ENCODE measurements at places on chromosomes 7 and 10.

GRCh38 chr7:106568002-106568679 is 92.8 kb downstream of the CCDC71L start:
- DNase-seq, result no peak

DNA sequence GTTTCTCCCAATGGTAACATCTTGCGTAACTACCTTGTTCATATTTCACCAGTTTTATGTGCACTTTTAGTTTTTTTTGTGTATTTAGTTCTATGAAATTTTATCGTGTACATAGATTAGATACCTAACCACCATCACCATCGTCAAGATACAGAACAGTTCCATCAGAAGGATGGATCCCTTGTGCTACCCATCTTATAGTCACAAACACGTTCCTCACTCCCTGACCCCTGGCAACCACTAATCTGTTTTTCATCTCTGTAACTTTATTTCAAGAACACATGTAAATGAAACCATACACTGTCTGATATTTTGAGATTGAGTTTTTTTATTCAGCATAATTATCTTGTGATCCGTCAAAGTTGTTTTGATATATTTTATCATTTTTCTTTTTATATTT is 29.9 kb downstream of the FANK1 start:
- no peak for DNase-seq

- no peak for DNase-seq
Measured at GRCh38 chr10:114220281-114220680, 18.8 kb upstream of the VWA2 start.

DNA sequence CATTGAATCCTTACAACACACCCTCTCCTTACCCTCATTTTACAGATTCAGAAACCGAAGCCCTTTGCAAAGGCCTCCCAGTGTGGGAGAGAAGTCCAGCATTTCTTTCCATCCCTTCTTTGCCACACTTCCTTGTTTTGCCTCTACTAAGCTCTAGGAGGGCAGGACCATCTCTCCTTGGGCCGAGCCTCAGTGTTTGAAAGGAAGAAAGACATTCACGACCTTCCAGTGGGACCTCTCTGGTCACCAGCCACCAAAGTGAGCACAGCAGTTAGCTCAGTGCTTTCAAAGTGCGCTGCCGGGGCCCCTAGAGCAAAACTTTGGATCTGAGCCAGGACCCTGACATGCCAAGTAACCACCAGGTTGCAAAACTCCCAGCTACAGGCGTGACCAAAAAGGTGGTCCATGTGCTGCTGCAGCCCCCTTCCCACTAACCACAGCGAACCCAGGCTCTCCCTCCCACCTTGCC is 12.4 kb downstream of the CTBP2 start:
- no peak for DNase-seq

DNA sequence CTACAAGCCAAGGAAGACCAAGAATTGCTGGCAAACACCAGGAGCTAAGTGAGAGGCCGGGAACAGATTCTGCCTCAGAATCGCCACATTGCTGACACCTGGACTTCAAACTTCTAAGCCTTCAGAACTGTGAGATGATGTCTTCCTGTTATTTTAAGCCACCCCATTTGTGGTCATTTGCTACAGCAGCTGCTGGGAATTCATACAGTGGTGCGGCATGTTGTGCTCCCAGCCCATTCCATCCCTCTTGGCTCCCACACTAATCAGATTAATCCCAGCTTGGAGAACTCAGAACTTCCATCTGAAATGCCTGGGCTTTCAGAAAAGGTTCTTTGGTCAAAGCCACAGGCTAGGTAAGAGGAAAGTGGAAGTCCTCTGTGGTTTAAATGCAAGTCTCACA is 24.9 kb downstream of the TCAF1 start:
- DNase-seq, result no peak

- no peak for DNase-seq
Measured at GRCh38 chr7:66088861-66089838, 13.5 kb downstream of the ASL start.

DNA sequence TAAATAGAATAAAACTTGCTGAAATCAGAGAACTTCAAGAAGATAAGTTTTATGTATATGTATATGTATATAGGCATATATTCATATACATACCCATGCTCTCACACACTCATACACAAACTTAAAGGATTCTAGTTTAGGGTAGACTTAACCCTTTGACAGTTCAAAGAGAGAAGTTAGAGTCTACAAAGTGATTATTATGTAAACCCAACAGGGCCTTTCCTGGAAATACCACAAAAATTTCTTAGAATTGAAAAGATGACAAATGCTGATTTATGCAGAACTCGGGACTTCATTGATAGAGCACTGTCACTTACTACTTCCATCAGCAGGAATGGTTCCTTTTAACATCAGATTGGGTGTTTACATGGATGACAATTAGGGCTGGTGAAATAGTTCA is 763.5 kb downstream of the AUTS2 start:
- no peak for DNase-seq

- DNase-seq, result peak; percentile 29
Measured at GRCh38 chr10:132961787-132962622, 19.6 kb upstream of the CFAP46 start.

- no peak for DNase-seq
Measured at GRCh38 chr10:25014579-25014978, 1.4 kb downstream of the ENKUR start.

GRCh38 chr7:47953822-47954221 is 5.6 kb upstream of the PKD1L1 start:
- no peak for DNase-seq

GRCh38 chr7:26309089-26309488 is 17.4 kb downstream of the SNX10 start:
- DNase-seq, result no peak

GRCh38 chr10:72736176-72736827 is 44.4 kb downstream of the MCU start:
- DNase-seq, result no peak

DNA sequence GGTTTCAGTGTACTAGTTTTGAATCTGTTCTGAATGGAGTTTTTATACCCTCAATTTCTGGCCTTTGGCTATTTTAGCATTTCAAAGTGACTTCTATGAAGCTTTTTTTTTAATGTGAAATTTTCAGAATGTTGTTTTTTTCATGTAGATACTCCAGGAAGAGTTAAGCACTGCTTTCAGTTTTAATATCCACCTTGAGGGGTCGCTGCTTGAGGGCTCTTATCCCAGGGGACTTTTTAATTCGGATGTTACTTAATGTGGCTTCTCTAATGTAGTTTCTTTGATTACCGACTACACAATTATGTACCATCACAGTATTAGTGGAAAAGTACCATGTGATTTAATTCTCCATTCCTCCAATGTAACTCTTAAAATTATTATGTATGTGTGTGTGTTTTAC is 5.2 kb downstream of the IFIT5 start:
- DNase-seq, result no peak

GRCh38 chr10:51137756-51138529 is 63.7 kb downstream of the PRKG1 start:
- no peak for DNase-seq

- DNase-seq, result no peak
Measured at GRCh38 chr10:129136074-129136473, 331.0 kb upstream of the MGMT start.

DNA sequence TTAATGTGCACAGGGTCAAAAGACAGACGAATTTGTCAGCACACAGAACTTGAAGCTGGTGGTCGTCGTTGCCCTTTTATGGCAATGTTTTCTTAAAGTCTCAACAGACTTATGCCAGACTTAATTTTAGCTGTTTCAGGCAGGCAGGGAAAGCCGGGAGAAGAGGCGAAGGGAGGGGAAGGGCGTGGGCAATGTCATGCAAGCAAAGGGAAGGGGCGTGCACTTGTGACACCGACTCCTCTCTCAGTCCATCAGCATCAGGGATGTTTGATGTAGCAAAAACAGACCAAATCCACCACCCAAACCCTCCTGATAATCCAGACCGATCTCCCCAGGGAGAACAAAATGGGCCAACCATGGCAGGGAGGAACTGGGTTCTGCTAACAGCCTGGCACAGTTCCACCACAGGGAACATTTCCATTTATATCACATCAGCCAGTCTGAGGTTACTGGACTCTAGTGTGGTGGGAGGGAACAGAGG is 118.1 kb upstream of the RHEB start:
- DNase-seq, result no peak

DNA sequence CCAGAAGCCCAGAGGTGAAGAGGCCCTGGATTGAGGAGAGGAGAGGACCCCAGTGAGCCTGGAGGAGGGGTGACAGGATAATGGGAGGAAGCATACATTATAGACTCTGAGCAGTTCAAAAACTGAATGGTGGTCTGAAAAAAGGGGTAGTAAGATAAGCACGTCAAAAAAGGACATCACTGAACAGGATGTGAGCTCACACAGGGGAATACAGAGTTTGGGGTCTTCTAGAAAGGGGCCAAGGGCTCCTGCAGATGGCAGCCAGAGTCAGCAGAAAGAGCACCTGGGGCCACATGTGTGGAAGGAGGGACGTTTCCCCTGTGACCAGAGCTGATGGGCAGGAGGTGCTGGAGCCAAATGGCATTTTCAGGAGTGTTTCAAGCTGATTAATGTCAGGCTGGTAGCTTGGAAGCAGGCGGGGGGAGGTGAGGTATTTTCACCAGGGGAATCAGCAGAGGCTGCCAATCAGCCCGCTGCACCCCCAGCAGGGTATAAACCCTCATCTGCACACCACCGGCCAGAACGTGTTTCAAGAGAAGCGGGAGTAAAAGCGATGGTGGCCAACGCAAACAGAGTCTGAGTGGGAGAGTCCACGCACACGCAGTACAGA is 85.8 kb downstream of the TNS3 start:
- DNase-seq, result no peak

DNA sequence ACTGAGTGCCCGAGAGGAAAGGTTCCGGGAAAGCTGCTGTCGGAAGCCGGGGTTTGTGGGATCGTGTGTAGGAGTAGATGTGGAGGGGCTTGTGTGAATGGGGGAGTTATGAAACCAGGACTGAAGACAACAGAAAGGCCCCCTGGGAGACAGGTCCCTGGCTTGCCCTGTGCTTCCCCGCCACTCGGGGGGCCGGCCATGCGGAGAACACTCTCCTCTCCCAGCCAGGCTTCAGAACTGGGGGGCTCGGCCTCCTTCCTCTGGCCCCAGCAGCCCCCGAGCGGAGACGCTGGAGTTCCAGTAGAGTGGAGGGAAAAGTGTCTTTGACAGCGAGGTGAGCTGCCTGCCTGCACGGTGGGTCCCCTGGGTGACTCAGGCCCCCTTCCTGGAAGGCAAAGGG is 185.0 kb downstream of the MGMT start:
- DNase-seq, result no peak

DNA sequence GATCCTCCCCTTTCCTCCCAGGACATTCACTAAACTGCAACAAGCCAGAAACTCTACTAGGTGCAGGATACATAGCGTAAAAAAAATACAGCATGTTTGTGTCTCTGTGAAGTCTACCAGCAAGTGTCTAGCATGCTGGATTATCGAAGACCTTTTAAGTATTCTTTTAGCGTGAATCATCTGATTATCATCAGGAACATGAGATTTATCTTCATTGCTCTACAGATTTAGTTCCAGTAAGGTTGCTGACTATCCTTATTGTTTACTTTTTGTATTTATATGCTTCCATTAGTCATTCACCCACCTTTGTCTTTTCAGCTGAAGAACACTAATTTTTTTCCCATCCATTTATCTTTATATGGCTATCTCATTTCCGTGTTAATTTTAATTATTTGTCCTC is 62.8 kb downstream of the PDZD8 start:
- no peak for DNase-seq

DNA sequence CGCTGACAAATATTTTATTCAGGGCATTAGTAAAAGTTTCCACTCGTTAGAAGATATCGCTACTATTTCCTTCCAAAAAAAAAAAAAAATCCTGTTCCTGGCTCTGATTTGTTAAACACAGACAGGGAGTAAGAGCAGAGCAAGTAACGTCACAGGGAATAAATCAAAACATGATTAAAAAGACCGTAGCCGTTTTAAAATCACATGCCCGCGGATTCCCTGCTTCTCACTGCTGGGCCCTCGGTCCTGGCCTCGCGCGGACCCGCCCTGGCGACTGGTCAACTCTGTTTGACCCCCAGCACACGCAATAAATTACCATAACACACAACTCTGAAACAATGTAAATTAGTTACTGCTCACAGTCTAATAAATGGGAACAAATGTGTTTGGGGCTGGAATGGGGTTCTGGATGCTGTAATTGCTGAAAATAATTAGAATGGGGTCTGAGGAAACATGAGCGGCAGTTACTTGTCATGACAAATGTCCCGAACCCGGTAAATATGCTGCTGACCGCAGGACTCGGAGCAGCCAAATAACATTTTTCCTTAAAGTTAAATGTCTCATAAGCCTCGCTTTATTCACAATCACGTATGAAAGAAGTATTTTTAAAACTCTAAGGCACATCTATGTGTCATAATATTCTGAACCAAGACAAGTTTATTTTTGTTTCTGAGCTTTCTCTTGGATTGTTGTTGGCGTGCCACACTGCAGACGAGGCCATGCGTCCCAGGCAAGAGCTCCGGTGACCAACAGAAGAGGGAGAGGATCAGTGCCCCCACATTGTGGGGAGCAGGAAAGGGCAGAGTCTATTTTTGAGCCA is 17.9 kb downstream of the EBF3 start:
- DNase-seq, result no peak

- no peak for DNase-seq
Measured at GRCh38 chr7:123154231-123154860, 45.4 kb downstream of the SLC13A1 start.

- no peak for DNase-seq
Measured at GRCh38 chr10:63735305-63735704, 214.1 kb downstream of the REEP3 start.

GRCh38 chr7:101896316-101896715 is 78.9 kb downstream of the CUX1 start:
- DNase-seq, result no peak

DNA sequence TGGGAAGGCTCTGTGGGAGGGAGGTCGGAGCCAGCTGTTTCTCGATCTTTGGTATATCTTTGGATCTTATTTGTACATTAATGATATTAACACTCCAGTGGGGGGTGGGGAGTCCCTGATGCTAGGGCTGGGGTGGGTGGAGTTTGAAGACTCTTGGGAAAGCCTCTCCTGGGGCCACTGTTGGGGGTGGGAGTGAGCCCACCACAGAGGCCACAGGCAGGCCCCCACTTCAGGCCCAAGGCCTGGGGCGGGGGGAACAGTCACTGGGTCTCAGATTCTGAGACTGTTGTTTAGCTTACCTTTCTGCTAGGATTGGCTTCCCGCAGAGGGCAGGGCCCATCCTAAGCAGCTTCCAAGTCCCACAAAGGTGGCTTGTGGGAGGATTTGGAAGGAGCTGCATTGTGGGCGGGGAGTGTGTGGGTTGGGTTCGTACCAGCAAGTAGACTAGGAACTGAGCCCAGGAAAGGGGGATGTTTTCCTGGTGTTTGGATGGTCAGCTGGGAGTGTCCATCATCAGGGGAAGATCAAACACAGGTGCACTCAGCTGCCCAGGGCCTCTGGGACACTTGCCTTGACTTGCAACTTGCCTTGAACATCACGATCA is 11.9 kb downstream of the YKT6 start:
- DNase-seq, result no peak

GRCh38 chr10:78028438-78029268 is 662 bp downstream of the POLR3A start:
- no peak for DNase-seq

- no peak for DNase-seq
Measured at GRCh38 chr10:69096045-69096444, 8.1 kb downstream of the SRGN start.

- DNase-seq, result no peak
Measured at GRCh38 chr7:101900103-101900502, 82.7 kb downstream of the CUX1 start.

- no peak for DNase-seq
Measured at GRCh38 chr7:74612015-74612829, 45.3 kb upstream of the GTF2I start.
